NCI-H524 (cell line): ENCODE measurements at places on chromosomes 16 and 17.
A peak's percentile ranks its signal among the peaks of the same experiment; 100 is the strongest.

DNA sequence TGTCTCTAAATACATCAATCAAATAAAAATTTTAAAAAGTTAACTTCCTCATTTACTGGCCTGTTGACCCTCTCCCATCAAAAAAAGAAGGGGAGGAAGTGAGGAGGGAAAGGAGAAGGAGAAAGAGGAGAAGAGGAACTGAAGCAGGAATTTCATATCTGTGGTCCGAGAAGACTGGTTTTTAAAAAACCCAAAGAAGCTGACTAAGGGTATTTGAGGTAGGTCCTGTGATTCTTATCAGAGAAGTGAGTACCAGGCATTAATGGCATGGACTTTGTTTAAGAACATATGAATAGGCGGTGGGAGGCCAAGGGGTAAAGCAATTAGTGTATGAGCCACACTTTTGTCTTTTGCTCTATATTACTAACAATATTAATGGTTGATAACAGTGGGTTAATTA, 2.0 kb downstream of the SLC46A1 start:
- no peak for DNase-seq

- peak; percentile 68 for DNase-seq
These were observed 3.8 kb downstream of the ARHGDIA start for GRCh38 chr17:81867170-81867990.

DNA sequence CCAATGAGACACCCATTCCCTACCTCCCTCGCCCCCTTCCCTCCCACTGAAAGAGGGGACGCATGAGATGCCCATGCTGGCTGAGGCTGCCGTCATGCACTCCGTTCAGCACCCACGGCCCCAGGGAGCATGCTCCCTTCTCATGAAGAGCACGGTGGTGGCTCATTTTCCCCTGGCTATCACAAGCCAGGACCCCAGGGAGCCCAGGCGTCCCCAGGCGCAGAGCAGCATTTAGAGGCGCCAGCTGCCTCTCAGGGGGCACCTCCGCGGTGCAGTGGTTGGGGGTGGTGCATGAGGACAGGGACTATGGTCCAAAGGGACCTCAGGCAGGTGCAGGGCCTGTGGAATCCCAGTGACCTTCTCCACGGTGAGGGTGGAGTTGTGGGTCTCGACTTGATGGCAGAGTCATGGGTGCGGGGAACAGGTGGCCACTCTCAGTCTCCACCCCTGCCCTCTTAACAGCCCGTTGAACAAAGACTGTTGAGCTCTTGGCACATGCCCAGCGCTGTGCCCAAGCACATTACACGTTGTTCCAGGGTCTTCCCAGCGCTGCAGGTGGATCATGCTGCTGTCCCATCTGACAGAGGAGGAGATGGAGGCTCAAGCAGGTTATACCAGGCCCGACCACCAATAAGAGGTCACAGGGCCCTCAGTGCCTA, 13.6 kb downstream of the KIF19 start:
- DNase-seq = peak; percentile 75

DNA sequence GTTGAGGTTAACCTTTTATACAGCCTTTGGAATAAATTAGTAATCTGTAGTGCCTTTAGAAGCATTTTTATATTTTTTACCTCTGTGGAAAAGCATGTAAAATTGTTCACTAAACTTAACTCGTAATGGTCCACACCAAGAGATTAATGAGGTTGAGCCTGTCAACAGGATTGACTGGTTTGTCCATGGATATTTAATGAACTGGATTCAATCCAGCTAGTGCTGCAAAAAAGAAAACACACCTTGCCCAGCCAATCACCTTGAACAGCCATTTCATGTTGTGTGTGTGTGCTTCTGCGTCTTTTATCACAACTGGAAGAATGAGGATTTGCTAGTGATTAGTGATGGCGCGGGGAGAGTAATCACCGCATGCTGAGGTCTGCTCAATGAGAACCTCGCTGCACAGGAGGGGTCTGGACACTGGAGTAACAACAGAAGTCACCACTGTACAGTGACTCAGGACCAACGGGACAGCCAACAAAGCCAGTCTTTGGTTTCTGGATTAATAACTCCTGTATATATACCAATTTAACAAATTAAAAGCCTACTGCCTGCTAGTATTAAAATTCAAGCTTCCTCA, 33.7 kb downstream of the LITAFD start:
- no peak for DNase-seq

DNA sequence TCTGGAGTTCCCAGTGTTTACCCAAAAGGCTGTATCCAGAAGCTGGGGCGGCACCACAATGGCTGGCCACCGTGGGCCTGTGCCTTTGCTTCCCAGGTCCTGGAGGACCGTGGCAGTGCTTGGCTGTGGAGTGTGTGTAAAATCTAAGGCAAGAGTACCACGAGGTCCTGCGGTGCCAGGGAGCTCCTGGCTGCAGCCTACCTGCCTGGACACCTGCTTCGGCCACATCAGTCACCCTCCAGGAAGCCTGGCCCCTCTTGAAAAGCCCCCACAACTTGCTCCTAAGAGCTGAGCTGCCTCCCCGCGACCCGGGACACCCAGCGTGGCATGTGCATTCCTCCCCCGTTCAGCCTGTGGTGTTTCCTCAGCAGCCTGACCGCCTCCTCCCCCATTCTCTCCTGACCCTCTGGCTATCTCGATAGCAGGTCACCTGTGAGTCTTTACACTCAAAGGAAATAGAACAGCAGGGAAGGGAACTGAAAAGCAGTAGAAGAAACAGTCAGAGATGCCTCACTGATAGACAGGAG, 7.9 kb downstream of the TIMM22 start:
- DNase-seq = no peak

GRCh38 chr16:89507834-89508590, at the start of gene SPG7:
TSS of gene SPG7 (plus strand) at chr16:89508403. CDS start at chr16:89508418, 15 bp downstream.
- peak; percentile 89 for DNase-seq

GRCh38 chr17:44774271-44775135, 15.7 kb downstream of the ADAM11 start:
- peak; percentile 92 for DNase-seq
